ENCODE measurements at places on chromosomes 6 and 20.

DNA sequence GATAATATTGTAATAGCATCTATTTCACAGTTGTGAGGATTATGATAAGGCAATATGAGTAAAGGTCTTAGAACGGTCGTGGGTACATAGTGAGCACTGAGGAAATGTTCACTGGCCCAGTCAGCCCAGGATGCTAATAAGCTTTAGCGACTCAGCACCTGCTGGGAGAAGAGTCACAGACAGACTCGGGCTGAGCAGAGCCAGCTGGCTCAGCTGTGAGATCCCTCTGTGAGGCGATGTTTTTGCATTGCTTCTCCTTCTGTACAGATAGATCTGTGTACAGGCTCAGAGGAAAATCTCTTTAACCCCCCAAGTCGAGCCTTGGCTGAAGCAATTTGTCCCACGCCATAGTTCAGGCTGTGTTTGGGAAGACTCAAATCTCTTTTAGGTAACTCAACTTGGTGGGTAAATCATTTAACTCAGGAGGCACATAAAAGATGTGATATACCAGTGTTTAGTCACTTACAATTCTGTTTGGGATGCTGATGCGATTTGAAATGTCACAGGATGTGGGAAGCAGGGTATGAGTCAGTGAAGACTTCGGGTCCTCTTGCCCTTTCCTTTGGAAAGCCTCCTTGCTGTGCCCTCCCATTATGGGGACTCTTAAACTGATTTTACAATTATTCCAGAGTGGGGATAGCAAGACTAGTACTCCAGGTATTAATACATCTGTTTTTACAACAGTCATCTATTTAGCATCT lies 53.1 kb downstream of the PHACTR1 start:
- no peak for DNase-seq

- no peak for DNase-seq
Measured at GRCh38 chr6:103769431-103769830, 1090.3 kb downstream of the HACE1 start.

DNA sequence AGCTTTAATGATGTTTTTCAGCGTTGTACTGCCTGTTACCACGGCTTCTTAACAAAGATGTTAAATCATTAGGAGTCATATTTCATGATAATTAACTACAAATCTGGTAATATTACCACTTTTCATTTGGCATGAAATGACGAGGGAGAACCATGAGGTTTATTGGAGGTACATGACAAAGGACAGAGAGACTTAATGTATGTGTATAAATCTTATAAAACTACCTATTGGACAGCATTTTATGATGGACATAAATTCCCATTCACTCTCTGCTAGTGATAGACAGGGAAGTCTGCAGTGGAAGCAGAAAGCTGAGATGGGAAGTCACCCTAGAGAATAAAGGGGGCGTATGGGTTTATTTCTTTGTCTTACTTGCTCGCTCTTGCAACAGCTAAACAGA lies 949.9 kb upstream of the FLRT3 start:
- no peak for DNase-seq

DNA sequence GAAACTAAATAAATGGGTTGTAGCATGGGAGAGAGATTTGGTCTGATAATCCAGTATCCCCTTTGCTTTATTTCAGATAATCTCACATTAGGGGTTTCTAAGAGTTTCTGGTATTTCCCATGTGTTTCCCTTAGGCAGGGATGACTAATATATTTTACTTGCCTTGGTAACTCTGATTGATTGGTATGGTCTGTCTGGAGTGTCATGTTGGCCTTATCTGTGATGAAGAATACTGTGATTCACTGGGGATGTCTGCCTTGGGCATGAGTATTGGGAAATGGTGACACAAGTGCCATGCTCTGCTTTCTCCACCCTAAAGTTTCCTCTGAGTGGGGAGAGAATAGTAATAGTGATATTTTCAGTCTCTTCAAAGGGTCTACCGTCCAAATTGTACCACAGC lies 10.1 kb downstream of the SLC22A2 start:
- DNase-seq: no peak

DNA sequence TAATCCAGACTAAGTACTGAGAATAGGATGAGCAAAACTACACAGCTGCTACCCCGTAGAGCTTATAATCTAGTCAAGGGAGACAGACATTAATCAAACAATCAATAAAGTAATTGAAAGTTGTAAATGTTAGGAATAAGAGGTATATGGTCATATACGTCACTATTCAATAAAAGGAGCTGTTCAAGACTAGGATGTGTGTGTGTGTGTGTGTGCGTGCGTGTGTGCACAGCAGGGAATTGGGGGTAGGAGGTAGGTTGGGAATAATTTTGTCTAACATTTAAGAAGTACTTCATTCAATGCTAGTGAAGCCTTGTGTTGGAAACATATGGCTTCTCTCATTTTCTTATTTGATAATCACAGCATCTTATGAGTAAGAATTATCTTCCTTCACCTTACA lies 41.8 kb downstream of the SESN1 start:
- DNase-seq: no peak

GRCh38 chr6:36492621-36493020 lies 49.8 kb downstream of the KCTD20 start:
- no peak for DNase-seq

DNA sequence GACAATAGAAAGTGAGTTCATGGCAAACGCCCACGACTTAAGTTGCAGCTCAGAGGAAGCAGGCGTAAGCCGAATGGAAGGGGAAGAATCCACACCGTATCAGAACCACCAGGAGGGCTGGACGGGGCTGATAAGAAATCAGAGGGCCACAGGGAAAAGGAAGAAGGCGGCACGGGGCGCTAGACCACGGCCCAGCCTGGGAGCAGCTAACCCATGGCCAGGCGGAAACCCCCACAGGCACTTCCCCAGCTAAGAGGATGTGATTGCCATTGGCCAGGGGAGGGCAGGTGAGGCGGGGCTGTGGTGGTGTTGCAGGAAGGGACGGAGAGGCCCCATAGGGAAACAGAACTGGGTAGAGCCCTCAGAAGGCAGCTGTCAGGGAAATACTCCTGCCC lies 174.0 kb upstream of the AFDN start:
- DNase-seq: peak; percentile 14

- no peak for DNase-seq
Measured at GRCh38 chr6:40611912-40612311, 24.7 kb upstream of the LRFN2 start.

- DNase-seq: peak; percentile 56
Measured at GRCh38 chr20:24917797-24918578, 31.1 kb upstream of the CST7 start.

DNA sequence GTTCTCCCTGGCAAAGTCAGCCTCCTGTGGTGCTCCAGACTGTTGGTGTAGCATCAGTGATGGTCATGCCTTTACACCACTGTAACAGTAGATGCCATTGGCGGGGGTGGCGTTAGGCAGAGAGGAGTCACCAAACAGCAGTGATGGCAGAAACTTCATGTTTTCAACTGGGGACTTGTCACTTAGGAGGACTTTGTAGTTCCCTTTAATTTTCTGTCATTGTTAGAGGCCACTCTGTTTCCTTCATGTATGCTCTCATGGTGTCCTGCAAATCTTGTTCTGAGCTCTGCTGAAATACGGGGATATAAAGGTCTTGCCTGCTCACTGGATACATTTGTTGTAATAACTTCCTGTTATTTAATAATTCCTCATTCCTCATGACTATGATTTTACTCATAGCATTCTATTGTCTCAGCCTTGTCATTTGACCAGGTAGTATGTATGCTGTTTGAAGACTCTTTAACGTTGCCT lies 4.6 kb downstream of the MAP3K4 start:
- DNase-seq: no peak

DNA sequence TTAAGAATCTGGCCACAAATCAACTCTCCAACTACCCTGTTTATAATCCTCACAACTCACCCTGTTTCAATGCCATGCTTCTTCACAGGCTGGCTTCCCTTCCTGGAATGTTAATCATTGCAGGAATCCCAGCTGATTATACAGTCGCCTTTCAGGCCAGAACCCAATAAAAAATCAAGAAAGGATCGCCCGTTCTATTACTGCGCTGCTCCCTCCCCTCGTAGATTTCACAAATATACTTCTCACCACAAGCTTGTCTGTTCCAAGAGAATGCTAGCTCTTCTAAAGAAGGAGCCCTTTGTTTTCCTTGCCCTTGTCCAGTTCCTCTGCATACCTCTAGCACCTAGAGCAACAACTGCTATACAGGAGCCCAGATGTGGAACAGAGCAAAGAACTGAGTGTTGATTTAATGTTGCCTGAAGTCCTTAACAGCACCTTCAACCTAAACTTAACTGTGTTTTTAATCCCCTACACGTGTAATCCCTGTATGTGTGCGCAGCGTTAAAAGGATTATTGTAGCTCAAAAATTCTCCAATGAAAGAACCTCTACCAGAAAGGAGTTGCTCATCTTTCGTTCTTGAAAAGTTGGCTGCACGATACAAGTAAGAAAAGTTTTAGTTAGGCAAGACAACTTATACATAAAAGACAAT lies 988 bp downstream of the ECHDC1 start:
- peak; percentile 38 for DNase-seq

GRCh38 chr6:13661647-13662046 lies 46.5 kb downstream of the NOL7 start:
- no peak for DNase-seq

DNA sequence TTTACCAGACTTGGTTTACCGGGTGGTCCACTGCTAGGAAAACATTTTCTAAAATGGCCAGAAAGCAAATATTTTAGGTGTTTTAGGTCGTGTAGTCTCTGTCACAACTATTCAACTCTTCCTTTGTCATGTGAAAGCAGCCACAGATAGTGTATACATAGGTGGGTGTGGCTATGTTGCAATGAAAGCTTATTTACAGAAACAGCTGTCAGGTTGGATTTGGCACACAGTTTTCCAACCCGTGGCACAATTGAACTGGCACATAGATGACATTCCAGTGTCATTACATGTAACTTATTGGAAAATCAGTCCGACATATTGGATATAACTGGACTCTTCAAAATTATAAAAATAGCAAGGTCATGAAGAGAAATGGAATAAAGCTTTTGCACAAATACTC lies 68.9 kb upstream of the KCNQ5 start:
- DNase-seq: peak; percentile 14

- no peak for DNase-seq
Measured at GRCh38 chr6:56904068-56904467, 50.8 kb upstream of the BEND6 start.

DNA sequence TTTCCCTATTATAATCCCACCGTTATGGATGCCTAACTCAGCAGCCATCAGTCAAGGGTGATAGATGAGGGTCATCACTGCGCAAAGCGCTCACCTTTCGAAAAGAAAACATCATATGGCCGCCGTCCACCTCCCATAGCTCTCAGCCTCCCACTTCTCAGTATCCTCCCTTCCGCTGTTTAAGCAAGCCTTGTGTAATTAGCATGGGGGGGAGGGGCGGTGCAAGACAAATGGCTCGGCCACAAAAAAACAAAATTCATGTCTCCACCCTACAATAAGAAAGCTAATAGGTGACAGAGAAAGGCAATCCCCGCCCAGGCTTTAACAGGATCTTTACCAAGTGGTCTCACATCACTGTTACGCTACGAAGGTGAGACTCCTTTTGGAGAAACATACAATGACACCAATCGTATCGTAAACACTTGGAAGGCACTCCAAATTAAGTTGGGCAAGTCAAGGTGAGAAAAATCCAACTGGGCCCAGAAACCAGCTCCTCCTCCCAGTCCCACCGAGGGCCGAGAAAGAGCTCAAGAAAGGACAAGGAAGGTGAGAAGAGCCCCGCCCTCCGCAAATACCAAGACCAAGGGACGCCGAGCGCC lies 645 bp downstream of the DDX39B start:
- DNase-seq: peak; percentile 72

DNA sequence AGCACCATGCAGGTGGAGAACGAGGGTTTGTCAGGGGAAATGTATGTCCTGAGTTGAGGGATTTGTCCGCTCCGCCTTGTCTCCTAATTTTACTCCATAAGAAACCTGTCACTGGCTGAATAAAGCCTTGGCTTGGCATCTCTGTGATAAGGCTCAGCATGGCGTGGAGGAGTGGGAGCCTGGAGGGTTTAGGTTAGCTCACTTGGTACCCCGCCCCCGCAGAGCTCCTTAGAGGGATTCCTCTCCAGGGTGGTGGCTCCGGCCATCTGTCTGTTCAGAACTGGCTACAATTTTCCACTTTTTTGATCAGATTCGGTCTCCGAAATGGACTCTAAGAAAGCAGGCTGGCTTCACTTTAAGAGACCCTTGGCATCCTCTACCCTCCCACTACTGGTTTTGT lies 192.2 kb upstream of the SYNDIG1 start:
- DNase-seq: no peak

DNA sequence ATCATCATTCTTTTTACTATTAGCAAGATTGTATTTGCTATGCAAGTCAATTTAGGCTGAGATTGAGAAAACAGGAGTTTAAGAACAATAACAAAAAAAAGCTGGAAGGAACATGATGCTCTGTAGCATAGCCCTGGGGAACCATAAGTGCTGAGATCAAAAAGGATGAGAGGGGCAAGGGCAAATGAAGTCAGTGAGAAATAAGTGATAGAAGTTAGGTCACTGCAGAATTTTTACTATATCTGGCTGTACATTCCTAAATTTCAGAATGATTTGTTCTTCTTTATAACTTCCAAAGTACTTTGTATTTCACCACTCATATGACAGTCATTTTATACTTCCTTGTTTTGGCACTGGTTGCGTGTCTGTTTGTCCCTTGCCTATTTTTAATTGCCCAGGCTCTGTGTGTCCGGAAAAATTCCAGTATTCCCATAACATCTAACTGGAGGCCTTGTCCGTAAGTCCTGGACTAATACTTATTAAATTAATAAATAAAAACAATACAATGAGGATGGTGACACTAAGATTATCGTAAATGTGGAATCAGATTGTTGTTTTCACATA lies 444.7 kb downstream of the TENT5A start:
- no peak for DNase-seq

DNA sequence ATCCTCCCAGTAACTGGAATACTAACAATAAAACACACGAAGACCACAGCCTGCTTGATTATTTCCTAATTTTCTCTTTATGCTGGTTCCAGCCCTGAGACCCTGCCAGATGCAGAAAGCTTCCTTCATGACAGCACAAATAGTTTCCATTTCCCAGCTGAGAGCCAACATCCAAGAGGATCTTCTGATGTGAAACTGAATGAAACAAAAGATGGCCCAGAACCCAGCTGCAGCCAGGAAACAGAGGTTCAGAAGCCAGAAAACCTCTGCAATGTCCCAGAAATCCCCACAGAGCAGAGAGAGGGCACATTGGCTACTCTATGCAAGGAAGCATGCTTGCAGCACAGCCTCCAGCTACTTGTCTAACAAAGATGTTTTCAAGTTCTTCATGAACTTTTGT lies 61.8 kb upstream of the PLEKHG1 start:
- no peak for DNase-seq

- DNase-seq: no peak
Measured at GRCh38 chr20:41361757-41362747, 4.6 kb downstream of the EMILIN3 start.

- no peak for DNase-seq
Measured at GRCh38 chr6:1018041-1018440, 293.9 kb upstream of the FOXQ1 start.

- no peak for DNase-seq
Measured at GRCh38 chr6:148492654-148493290, 150.1 kb downstream of the SASH1 start.
